Spleen (tissue), 13 donors: ENCODE measurements at places on chromosomes 11 and 22. TPM values are rescaled to one million over a fixed set of nuclear protein-coding genes. Genes with fewer than 3 reads are reported as not detected.

The MPZL2 gene
- total RNA-seq: 7.0 TPM

The SCT gene
- not detected for total RNA-seq

The RIBC2 gene
- total RNA-seq: not detected

DNA sequence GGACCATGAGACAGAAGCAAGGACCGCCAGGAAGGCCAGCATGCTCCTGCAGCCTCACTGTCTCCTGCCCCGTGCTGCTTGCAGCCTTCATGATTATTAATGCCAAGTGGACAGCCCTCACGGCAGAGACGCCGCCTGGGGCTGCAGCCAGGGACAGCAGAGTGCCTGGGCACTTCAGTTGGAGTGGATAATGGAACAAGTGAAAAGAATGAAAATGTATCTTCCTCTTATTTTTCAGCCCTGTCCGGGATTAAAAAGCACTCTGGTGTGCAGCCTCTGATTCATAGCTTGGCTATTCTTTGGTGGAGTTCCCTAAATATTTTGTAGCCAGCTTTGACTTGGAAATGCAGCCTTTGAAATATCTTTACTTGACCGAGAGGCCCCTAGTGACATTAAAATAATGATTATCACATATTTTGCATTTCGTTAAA is 1404.2 kb downstream of the BRD1 start:
- H3K27ac ChIP-seq: no peak overlapping the region
- no peak for DNase-seq
- no peaks in the 10 kb centered on the region for H3K36me3 ChIP-seq

GRCh38 chr11:104049116-104049515 is 12.7 kb downstream of the DDI1 start:
- no peaks in the 10 kb centered on the region for H3K36me3 ChIP-seq
- DNase-seq: no peak
- no peaks in the 10 kb centered on the region for H3K4me1 ChIP-seq
- H3K27me3 ChIP-seq: no peaks in the 10 kb centered on the region

DNA sequence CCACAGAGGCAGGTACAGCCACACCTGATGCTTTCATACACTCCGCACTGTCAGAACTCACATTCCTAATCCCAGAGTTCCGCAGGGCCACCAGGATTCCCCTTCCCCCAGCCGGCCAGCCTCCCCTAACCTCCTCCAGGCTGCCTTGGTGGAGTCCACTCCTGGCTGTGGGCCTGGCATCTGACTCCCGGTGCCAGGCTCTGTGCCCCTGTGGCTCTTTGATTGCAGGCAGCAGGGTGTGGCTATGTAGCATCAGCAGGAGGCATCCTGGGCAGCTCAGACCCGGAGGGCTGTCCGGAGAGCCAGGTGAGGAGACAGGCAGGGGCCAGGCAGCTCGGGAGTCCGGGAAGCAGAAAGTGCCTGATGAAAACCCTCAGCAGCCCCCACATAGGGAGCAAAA is 1432.9 kb downstream of the BRD1 start:
- no peak overlapping the region for H3K27ac ChIP-seq
- H3K27me3 ChIP-seq: no peaks in the 10 kb centered on the region
- no peaks in the 10 kb centered on the region for H3K4me1 ChIP-seq

The HEPHL1 gene
- not detected for total RNA-seq

- DNase-seq: no peak
- no peaks in the 10 kb centered on the region for H3K4me1 ChIP-seq
- no peaks in the 10 kb centered on the region for H3K36me3 ChIP-seq
- peaks cover 6% of the 10 kb centered on the region for H3K27me3 ChIP-seq
These were observed 12.7 kb downstream of the TMEM45B start for GRCh38 chr11:129828301-129828836.
